ENCODE measurements at places on chromosomes 1 and 21. TPM values are rescaled to one million over a fixed set of nuclear protein-coding genes. Genes with fewer than 3 reads are reported as not detected.

- no peaks in the 10 kb centered on the region for H3K27me3 ChIP-seq
- DNase-seq, result no peak
- peaks cover 46% of the 10 kb centered on the region for H3K36me3 ChIP-seq
- no peak overlapping the region for H3K27ac ChIP-seq
Observed at GRCh38 chr1:171727778-171728177, 14.1 kb downstream of the VAMP4 start.

DNA sequence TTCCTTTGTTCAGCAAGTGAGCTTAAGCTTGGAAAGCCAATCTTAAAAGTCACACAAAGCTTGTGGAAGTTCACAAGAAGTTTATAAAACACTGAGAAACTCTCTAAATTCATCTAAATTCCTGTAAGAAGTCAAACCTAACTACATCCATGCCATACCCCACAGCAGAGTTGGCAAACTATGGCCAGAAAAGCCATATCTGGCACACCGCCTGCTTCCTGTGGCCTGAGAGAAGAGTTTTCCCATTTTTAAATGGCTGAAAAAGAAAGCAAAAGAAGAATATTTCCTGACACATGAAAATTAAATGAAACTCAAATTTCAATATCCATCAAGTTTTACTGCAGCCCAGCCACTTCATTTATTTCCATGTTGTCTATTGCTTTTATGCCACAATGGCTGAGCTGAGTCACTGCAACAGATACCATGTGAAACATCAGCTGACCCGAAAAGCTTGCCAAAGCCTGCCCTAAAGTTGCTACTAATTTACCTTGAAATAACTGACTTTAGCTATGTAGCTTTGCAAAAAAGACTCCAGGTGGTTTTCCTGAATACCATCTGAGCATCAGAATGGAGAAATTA is 237.1 kb downstream of the SLC45A1 start:
- H3K27me3 ChIP-seq, result no peaks in the 10 kb centered on the region
- no peak for DNase-seq
- H3K4me1 ChIP-seq, result peaks cover 16% of the 10 kb centered on the region
- no peak overlapping the region for H3K27ac ChIP-seq
- no peak overlapping the region for H3K4me3 ChIP-seq

ADAM30 gene
- total RNA-seq, result not detected

- peaks cover 22% of the 10 kb centered on the region for H3K36me3 ChIP-seq
- no peak for DNase-seq
- no peaks in the 10 kb centered on the region for H3K4me1 ChIP-seq
- no peak overlapping the region for H3K27ac ChIP-seq
Observed at GRCh38 chr1:40751802-40752201, 31.8 kb upstream of the KCNQ4 start.

DNA sequence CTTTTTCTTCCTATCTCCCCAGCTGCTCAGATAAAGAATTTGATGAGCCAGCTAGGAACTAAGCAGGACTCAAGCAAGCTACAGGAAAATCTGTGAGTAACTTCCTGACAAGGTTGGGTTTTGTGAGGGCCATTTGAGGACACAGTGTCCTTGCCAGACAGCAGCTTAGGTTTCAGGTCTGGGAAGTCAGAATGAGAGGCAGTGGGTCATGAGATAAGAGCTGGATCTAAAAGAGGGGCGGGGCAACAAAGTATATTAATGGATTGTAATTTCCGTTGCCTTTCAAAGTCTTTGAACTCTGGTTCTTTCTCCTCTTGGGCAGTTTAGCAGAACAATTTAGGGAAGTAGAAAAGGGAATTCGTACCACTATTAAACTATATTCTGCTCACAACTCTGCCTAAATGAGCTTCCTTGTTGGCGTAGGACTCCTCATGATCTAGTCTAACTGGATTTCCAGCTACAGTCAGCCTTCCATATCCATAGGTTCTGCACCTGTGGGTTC is 16.6 kb downstream of the STX12 start:
- no peak for DNase-seq
- peak overlapping the region; percentile 66 for H3K27ac ChIP-seq
- H3K4me3 ChIP-seq, result no peak overlapping the region
- peaks cover 48% of the 10 kb centered on the region for H3K36me3 ChIP-seq
- peaks cover 3% of the 10 kb centered on the region for H3K4me1 ChIP-seq

KRTAP12-2 gene
- not detected for total RNA-seq

GREM2 gene
- total RNA-seq, result not detected
